ENCODE measurements at places on chromosomes 11 and 22. TPM values are rescaled to one million over a fixed set of nuclear protein-coding genes. Genes with fewer than 3 reads are reported as not detected.

Gene CELF1
- total RNA-seq: 140 TPM

Gene TPBGL
- total RNA-seq: not detected

Gene PNPLA3
- 19.6 TPM for total RNA-seq

Gene B3GAT1
- not detected for total RNA-seq

Gene BLID
- 5.1 TPM for total RNA-seq

Gene EFCAB6
- total RNA-seq: 2.6 TPM

Gene SLC1A2
- total RNA-seq: 8.6 TPM

Gene SLC36A4
- 21.7 TPM for total RNA-seq

Gene RAG1
- total RNA-seq: 0.85 TPM

Gene SSTR3
- not detected for total RNA-seq

Gene PAX6
- total RNA-seq: 0.32 TPM

Gene FOLR2
- total RNA-seq: not detected

Gene KCNJ5
- 0.12 TPM for total RNA-seq

Gene SGSM1
- total RNA-seq: not detected

Gene HEPN1
- total RNA-seq: not detected

Gene APOA5
- 0.12 TPM for total RNA-seq

Gene ADM2
- total RNA-seq: 9.6 TPM

Gene ST3GAL4
- 46.9 TPM for total RNA-seq

Gene FAM83F
- under 0.01 TPM for total RNA-seq

Gene ACCS
- total RNA-seq: 14.9 TPM

Gene FBLN1
- 528 TPM for total RNA-seq

Gene KIRREL3
- total RNA-seq: 6.0 TPM

Gene PNPLA5
- total RNA-seq: not detected

Gene SLC22A12
- total RNA-seq: not detected

Gene FGF4
- total RNA-seq: not detected

Data from hair follicle dermal papilla cell (primary cell).